ENCODE measurements at places on chromosomes 16 and 17. TPM values are rescaled to one million over a fixed set of nuclear protein-coding genes. Genes with fewer than 3 reads are reported as not detected.

Gene TAT
- 0.14 TPM for polyA plus RNA-seq

DNA sequence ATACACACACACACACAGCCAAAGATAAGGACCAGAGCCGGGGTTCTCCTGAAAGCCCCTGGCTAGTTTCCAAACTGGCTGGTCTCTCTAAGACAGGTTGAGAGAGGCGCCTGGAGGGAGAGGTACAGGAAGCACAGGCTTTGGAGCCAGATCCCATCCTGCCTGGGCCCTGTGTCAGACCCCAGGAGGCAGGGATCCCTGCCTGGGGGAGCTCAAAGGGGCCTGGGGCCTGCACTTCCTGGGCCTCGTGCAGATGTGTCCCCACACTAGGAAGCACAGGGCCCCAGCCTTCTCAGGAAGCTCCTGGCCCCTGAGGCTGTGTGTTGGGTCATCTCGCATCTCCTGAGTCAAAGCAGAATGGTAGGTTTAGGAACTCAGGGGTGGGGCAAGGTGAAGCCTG is 16.0 kb downstream of the SLC5A10 start:
- no peak for DNase-seq
- H3K4me3 ChIP-seq = no peak overlapping the region
- peaks cover 8% of the 10 kb centered on the region for H3K36me3 ChIP-seq
- H3K27me3 ChIP-seq = no peaks in the 10 kb centered on the region

- peaks cover 16% of the 10 kb centered on the region for H3K4me1 ChIP-seq
- no peaks in the 10 kb centered on the region for H3K27me3 ChIP-seq
- H3K27ac ChIP-seq = no peak overlapping the region
- H3K4me3 ChIP-seq = no peak overlapping the region
Observed at GRCh38 chr17:41914358-41914766, 4.4 kb downstream of the ACLY start.

GRCh38 chr16:959232-960040 is 11.3 kb downstream of the LMF1 start:
- H3K27me3 ChIP-seq = no peaks in the 10 kb centered on the region
- DNase-seq = no peak
- no peaks in the 10 kb centered on the region for H3K36me3 ChIP-seq
- no peak overlapping the region for H3K4me3 ChIP-seq

GRCh38 chr17:32206861-32207260 is 58.8 kb upstream of the RHBDL3 start:
- H3K4me1 ChIP-seq = no peaks in the 10 kb centered on the region
- no peak overlapping the region for H3K27ac ChIP-seq
- DNase-seq = no peak
- H3K27me3 ChIP-seq = no peaks in the 10 kb centered on the region
- no peak overlapping the region for H3K4me3 ChIP-seq

GRCh38 chr17:13599864-13600263 is 1.9 kb downstream of the HS3ST3A1 start:
- DNase-seq = no peak
- no peak overlapping the region for H3K27ac ChIP-seq
- H3K36me3 ChIP-seq = no peaks in the 10 kb centered on the region
- no peak overlapping the region for H3K4me3 ChIP-seq
